ENCODE measurements at places on chromosomes 2 and 18.

GRCh38 chr18:64379662-64380061 lies 230.8 kb upstream of the LINC00305 start:
- H3K4me1 ChIP-seq: no peaks in the 10 kb centered on the region
- no peak overlapping the region for H3K27ac ChIP-seq
- DNase-seq: no peak
- H3K27me3 ChIP-seq: no peaks in the 10 kb centered on the region
- no peak overlapping the region for H3K4me3 ChIP-seq

DNA sequence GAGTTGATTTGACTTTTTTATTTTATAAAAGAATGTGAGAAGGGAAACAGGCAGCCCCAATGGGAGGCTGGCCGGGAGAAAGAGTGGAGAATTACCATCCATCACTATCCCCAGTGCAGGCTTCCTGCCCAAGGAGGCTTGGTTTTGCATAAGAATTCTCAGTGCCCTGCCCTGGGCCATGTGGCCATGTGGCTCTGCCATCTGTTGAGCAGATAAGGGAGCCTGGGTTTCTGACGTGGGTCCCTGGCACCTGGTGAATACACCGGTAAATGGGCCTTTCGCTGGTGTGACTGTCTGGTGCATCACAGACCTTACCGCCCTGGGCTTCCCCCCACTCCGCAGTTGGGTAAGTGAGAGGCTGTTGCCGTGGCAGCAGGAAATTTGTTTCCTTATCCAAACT lies 54.5 kb upstream of the TMEM163 start:
- no peak for DNase-seq
- no peak overlapping the region for H3K27ac ChIP-seq
- H3K4me3 ChIP-seq: no peak overlapping the region
- H3K36me3 ChIP-seq: no peaks in the 10 kb centered on the region

GRCh38 chr18:75563150-75563549 lies 135.6 kb upstream of the SMIM21 start:
- peaks cover 10% of the 10 kb centered on the region for H3K27me3 ChIP-seq
- H3K4me3 ChIP-seq: no peak overlapping the region
- no peak for DNase-seq
- no peaks in the 10 kb centered on the region for H3K4me1 ChIP-seq
- no peak overlapping the region for H3K27ac ChIP-seq
- no peaks in the 10 kb centered on the region for H3K36me3 ChIP-seq

- no peak overlapping the region for H3K27ac ChIP-seq
- H3K36me3 ChIP-seq: no peaks in the 10 kb centered on the region
- H3K4me3 ChIP-seq: no peak overlapping the region
Measured at GRCh38 chr18:67428805-67429204, 87.7 kb downstream of the DSEL start.

GRCh38 chr2:95276244-95276887 lies 2.1 kb downstream of the PROM2 start:
- H3K4me1 ChIP-seq: no peaks in the 10 kb centered on the region
- H3K27ac ChIP-seq: no peak overlapping the region
- no peaks in the 10 kb centered on the region for H3K36me3 ChIP-seq
- no peak for DNase-seq

GRCh38 chr2:230684270-230685168 lies 28.1 kb upstream of the CAB39 start:
- H3K27me3 ChIP-seq: no peaks in the 10 kb centered on the region
- H3K27ac ChIP-seq: no peak overlapping the region
- DNase-seq: no peak
- H3K4me3 ChIP-seq: no peak overlapping the region
- peaks cover 34% of the 10 kb centered on the region for H3K4me1 ChIP-seq
- H3K36me3 ChIP-seq: no peaks in the 10 kb centered on the region
